ENCODE measurements at places on chromosomes 12 and 14.

GRCh38 chr14:79586416-79586815 lies 624.9 kb downstream of the DIO2 start:
- DNase-seq: no peak

GRCh38 chr14:64806862-64807495 lies 72.7 kb downstream of the SPTB start:
- DNase-seq: no peak

- DNase-seq: peak; percentile 87
These were observed 41.2 kb upstream of the SLC2A13 start for GRCh38 chr12:40146800-40147797.

DNA sequence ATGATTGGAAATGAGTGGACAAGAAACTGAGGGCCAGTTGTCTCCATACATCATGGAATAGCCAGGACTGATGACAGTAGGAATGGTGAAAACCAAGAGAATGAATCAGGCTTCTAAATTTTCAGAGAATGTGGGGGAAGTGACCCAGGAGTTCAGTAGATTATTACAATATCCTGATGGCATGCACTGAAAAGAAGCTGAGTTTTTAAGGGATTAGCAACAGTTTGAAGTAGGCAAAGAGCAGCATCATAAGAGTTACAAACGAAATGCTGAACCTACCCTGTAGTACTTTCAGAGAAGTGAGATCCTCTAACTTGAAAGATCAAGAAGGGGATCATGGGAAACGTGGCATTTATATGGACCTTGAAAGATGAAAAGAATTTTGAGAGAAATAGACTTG lies 13.2 kb downstream of the SLC2A14 start:
- no peak for DNase-seq

DNA sequence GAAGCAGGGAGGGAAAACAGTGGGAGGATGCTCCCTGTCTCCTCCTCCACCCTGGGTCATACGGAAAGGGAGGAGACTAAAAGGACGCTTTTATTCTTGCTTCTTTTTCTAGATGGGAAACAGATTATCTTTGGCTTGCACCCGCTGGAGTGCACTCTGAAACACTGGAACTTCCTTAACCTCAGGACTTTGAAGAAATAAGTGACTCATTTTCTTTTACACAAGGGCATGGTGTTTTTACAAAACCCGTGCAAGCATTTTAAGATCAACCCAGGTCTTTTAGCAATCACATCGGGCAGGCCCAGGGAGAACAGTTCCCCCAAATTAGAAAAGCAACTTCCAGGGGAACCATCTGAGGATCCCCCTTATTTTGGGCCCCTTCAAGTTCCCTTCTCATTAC lies 80.9 kb upstream of the TSPAN11 start:
- peak; percentile 9 for DNase-seq

All from suppressor macrophage (primary cell).